CD4-positive, alpha-beta T cell treated with Interleukin-1 beta for 1 hour (primary cell): ENCODE measurements at places on chromosomes 2 and 18.

- no peak for DNase-seq
Observed at GRCh38 chr2:59881218-59881617, 672.2 kb downstream of the BCL11A start.

GRCh38 chr2:105521176-105521575 lies 122.3 kb upstream of the FHL2 start:
- peak; percentile 17 for DNase-seq

DNA sequence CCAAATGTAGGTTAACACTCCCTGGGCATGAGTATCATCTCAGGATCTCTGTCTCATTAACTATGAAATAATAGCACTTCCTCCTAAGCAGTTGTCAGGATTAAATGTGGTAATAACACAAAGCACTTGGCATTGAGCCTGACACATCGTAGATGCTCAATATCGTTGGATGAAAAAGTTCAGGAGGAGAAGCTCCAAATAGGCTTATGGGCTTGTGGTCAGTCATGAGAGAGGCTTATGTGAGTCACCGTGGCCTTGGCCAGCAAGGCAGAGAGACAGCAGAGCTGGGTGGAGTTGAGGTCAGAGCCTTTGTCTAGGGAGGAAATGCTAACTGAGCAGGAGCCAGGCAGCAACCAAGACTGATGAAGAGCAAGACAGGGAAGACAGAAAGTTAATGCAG lies 68.3 kb upstream of the PPM1B start:
- DNase-seq, result peak; percentile 57

- peak; percentile 63 for DNase-seq
Observed at GRCh38 chr2:95074663-95075439, 46.8 kb downstream of the MRPS5 start.

DNA sequence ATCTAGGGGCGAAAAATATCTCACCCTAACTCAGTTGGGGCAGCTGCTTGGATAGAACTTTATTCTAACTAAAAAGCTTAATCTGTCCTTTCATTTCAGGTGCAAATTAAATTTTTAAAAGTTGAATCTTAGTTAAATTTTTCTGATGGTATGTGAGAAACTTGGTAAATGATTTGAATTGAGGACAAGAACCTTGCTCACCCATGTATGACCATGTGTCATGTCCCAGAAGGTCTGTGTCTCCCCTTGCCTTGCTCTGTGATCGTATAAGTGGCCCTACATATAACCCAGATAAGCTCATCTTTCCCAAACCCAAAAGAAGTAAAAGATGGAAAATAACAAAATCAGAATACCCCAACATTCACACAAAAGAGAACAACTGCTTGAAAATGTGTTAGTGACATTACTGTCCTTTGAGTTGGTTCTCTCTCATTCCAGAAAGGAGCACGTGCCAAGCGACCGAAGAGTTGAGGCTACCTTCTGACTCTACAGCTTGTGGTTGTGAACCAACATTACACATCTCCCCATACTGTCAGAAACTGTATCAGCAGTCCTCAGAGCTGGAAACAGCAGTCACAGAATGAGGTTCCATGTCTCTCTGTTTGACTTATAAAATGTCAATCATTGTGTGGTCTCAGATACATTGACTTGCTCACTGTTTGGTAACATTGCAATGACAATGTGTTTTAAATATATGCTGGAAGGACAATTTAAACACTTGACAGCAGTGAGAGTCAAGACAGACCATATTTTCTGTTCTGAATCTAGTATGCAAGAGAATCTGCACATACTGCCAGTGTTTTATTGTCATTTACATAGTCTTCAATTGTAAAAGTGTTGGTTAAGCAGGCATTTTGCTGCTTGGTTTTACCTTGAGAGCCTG lies 46.3 kb upstream of the TANK start:
- DNase-seq, result no peak

DNA sequence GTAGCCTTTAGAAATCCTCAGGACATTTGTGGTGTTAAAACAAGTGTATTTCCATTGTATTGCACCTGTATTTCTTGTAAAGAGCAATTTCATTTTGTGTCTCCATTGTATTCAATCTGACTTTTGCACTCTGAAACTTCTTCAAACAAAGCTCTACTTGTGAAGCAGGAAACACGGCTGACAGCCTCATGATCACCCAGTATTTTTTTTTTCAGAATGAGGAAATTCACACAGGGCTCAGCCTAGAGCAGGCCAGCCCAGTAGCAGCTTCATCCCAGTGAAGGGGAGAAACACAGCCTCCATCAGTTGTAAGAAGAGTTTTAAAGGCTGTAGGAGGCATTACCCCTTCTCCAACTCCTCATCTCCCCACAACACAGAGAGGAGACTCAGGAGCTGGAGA lies 175.9 kb upstream of the KLHL29 start:
- no peak for DNase-seq
